ELR (cell line): ENCODE measurements at places on chromosomes 16 and 17.

- no peak for DNase-seq
These were observed 4.0 kb downstream of the ALDH3A2 start for GRCh38 chr17:19652595-19652994.

DNA sequence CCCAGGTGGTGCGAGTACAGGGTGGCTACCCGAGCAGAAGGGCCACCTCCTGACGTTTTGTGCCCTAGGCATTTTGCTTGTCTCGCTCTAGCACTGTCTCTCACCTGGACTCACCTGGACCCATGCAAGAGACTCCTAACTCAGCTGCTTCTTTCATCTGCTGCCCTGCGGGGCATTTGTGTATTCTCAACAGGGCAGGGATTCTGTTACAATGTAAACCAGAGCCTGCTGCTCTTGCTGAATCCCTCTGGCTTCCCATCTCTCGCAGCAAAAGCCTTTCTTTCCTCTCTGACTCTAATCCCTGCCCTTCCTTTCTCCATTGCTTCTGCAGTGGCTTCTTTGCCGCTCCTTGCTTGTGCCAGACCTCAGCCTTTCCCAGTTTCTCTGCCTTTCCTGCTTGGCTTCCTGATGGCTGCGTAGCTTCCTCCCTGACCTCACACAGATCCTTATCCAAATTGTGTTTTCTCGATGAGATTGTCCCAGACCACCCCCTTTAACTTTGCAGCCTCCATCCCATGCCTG, 10.2 kb downstream of the ARSG start:
- no peak for DNase-seq

- DNase-seq, result peak; percentile 98
These were observed 4.8 kb upstream of the VAC14 start for GRCh38 chr16:70805787-70806186.

DNA sequence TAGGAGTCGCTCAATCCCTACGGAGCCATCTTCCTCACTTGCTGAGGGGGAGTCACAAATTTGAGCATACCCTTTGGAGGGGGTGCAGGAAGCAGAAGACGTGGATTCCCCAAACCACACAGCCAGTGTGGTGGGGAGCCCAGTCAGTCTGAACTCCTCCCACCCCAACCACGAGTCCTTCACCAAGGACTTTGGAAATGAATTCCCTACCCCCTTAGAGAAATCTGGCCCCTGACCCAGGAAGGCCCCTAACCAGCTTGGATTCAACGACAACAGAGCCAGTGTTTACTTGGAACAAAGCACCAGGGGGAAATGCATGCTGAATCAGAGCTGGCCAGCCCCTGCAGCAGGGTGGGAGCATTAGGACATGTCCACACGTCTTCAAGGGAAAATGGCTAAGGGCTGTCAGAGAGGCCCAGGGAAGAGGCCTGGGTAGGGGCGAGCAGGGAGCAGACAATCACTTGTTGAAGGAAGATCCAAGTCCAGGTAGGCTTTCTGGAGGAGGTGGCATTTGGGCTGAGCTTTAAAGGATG, 5.5 kb upstream of the TMEM92 start:
- DNase-seq, result no peak

DNA sequence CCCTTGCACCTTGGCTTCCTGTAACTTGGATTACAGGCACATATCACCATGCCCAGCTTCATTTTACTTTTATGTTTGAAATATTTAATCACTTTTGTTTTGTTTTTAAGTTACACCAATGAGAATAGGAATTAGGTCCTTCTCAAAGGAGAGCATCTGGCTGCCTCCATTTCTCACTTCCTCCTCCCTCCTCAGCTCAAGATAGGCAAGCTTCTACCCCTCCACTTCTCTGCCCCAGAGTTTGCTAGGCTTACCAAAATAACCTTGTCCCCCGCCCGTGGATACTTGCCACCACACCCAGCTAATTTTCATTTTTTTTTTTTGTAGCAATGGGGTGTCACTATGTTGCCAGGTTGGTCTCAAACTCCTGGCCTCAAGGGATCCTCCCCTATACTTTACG, 17.9 kb downstream of the GABARAPL2 start:
- no peak for DNase-seq

DNA sequence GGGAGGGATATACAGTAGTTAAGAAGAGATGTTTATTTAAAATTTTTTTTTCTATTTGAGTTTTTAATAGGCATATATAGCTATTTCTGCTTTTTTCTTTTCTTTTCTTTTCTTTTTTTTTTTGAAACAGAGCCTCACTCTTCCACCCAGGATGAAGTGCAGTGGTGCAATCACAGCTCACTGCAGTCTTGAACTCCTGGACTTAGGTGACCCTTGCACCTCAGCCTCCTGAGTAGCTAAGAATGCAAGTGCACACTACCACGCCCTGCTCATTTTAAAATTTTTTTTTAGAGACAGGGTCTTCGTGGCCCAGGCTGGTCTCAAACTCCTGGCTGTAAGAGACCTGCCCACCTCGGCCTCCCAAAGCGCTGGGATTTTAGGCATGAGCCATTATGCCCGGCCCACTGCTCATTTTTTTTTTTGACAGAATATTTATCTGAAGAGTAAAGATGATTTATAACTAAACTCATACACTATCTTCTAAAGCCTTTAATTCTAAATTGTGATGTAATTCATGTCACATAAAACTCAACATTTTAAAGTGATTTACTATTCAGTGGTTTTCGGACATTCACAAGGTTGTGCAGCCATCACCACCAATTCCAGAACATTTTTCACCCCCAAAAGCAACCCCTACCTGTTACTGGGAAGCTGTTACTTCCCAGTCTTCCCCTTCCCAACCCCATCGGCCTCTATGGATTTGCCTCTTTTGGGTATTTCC, 106.0 kb downstream of the VPS53 start:
- no peak for DNase-seq

GRCh38 chr16:73998707-73999106, 297.9 kb upstream of the PSMD7 start:
- DNase-seq, result no peak

DNA sequence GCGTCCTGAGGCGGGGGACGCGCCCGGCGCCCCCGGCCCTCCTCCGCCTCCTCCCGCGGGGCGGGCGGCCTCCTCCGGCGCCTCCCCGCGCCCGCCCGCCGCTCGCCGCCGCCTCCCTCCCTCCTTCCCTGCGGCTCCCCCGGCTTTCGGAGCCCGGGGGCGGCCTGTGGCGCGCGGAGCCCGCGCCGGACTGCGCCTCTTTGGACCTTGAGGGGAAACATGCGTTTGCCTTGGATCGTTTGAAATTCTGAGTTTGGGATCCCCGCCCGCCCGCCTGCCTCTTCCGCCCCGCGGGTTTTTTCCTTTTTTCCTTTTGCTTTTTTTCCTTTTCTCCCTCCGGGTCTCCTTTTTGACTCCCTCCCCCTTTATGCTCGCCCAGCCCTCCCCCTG, 390 bp downstream of the ZNRF1 start:
- peak; percentile 51 for DNase-seq

- peak; percentile 67 for DNase-seq
These were observed 17.7 kb downstream of the USP10 start for GRCh38 chr16:84717484-84717883.

DNA sequence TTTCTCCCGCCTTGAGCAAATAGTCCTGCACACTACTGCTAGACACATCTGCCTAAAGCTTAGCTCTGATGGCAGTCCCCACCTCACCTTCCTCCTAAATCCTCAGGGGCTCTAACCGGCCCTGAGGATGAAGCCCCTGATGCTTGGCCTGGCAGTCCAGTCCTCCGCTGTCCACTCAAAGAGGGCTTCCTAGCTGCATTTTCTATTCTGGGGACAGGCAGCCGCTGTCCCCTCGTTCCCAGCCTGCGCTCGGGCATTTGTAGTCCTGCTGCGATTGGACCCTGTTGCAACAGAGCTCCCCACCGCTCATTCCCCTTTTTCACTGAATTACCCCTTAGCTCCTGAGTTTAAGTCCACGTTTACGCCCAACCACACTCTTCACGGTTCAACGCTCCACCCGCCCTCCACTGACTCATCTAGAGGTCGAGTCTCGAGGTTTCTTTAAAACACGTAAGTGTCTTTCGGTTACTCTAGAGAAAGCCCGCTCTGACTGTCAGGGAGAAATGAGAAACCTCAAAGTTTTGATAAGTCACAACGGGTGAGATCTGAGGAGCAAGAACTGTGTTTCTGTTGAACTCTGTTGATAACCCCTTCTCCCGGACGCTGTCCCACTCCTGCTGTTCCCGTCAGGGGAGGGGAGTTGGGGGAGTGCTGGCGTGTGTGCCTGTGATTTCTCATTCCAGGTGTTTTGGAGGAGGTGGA, 4.5 kb downstream of the CCR7 start:
- peak; percentile 37 for DNase-seq

DNA sequence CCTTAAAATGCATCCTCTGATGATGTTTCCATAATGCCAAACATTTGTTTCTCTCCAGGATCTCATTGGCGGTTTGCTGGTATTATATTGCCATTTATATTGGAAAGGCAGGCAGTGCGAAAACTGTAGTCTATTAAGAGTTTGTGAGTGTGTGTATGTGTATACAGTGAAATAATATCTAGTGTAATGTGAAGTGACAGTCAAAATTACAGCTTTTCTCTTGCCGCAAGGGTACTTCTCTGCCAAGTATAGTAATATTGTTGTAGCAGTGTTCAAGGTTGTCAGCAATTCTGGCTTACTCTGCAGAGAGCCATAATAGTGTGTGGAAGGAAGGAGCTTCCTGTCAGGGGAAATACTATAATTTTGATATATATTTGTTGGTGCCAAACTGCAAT, 178.6 kb downstream of the WWOX start:
- DNase-seq, result no peak

DNA sequence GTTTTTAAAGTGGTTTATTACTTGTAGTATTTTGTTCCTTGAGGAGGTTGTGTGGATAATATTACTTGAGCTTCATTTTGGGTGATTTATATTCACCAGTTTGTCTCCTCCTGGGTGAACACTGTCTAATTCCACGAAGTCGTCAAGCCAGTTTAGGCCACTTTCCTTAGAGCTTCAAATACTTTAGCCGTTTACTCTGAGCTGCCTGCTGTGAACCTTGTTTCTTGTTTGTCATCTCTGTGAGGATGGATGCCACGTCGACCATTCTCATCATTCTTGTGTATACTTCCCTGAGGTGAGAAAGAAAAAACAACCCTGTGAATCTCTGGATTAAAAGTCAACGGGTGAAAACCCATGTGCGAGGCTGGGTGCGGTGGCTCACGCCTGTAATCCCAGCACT, 9.0 kb downstream of the KRT24 start:
- no peak for DNase-seq

DNA sequence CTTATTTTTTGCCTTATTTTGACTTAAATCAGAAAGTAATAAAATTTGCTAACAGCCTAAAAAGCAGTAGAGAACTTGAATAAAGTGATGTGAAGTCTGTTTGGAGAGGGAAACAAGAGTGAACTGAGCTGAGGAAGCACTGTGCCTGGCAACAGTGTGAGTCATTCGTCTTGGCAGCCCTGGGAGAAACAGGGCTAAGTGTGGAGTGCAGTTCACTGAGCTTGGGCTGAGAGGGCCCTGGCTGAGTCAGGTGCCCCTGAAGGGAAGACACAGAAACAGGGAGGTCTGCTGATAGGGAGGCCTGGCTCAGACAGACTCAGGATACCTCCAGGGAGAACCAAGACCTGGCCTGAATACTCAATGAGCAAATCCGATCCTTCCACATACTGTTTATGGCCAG, 132.1 kb downstream of the HS3ST4 start:
- no peak for DNase-seq

GRCh38 chr16:85202631-85203461, 90.6 kb upstream of the CIBAR2 start:
- no peak for DNase-seq

- DNase-seq, result peak; percentile 85
These were observed 792 bp downstream of the PPP1R9B start for GRCh38 chr17:50149417-50150353.

GRCh38 chr17:37084372-37084771, 135.6 kb downstream of the AATF start:
- DNase-seq, result no peak

DNA sequence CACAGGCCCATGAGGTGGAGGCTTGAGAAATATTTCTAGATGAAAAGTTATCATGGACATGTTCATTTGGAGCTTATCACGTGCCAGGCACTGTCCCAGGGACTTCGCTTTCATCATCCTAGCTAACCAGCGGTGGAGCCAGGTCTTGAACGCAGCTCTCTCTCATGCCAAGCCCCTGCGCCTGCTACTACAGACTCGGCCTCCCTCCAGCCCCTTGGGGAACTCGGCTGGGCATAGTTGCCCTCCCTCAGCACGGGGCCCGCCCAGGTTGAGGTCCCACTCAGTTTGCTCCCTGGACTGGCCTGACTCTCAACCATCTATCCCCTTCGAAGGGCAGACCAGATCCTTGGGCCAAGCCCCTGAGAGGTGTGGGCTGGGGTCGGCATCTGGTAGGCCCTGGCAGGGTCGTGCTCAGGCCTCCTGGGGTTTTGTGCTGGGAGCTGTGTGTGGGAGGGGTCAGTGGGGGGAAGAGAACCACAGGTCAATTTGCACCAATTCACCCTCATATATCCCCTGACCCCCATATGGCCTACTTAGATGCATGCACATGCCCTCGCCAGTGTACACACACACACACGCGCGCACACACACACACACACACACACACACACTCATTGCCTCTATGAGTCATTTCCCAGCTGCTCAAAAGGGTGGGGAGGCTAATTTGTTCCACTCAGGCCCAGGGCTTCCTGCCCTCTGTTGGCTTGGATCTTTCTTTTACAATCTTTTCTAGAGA, 12.1 kb upstream of the SCN4A start:
- peak; percentile 92 for DNase-seq

DNA sequence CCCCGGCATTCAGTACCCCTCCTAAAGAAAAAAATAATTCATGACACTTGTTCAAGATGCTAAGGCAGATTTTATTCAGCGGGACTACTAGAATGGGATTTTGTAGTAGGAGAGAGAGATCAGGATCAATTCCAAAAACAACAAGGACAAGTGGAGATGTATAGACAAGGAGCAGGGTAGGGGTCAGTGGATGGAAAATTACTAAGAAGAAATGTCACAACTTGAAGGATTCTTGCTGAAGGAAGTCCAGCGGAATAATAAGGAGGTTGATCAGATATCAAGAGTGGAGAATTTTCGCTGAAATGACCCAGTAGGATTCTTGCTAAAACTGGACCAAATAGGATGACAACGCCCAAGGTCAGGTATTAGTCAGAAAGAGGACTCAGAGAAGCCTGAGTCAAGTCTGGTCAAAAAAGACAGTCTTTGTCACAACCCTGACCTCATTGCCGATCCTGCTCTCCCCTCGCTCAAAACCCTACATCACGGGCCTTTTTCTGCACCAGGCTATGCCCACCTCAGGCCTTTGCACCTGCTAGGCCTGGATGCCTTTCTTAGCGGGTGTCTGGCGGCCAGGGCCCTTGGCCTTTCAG, 36.9 kb downstream of the MMD start:
- DNase-seq, result no peak
